ENCODE measurements at places on chromosomes 4 and X.
A peak's percentile ranks its signal among the peaks of the same experiment; 100 is the strongest.

DNA sequence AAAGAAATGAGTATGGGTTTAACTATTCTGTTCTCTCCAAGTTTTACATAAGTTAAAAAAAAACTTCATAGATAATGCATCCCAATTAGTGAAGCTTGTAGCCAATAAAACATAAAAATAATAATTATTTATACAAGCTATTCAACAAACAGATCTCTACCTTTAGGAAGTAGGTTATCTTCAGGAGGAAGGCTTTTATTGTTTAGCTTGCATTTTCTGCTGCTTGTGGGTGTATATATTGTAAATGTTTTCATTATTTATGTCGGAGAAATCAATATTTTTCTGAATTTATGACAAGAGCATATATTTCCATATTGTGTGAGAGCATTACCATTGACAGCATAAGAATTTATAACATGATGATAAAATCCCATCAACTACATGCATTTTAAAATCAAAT, 208.3 kb downstream of the TRAM1L1 start:
- DNase-seq = no peak

DNA sequence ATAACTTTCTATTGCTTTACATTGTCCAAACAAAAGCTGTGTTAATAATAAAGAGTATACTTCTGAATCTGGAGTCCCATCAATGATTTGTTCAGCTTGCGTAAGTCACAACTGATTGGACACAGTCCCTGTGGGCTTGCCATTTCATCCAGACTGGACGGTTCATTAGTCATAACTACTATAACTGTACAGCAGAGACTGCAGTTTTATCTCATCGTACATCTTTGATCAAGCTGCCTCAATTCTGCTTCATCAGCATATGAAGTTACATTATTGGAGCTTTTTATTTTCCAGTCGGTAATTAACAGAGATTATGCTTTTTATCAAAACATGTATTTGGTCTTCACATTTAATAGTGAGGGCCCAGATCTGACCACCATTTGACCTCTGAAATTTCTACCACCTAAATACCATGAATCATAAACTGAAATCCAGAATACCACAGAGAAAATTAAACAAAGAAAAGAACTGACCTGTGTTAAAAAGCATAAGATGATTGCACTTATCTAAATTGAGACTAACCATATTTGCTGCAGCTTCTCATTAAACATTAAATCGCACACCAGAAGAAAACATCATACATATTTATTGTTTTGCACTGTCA, 12.5 kb upstream of the MAB21L2 start:
- DNase-seq = no peak

GRCh38 chr4:76035799-76036380, at the start of gene CXCL11:
Gene CXCL11 (minus strand): TSS chr4:76036070. CDS start chr4:76035987, 83 bp downstream.
- DNase-seq = no peak

- no peak for DNase-seq
Observed at GRCh38 chr4:52846502-52846901, 15.6 kb upstream of the RASL11B start.

GRCh38 chrX:118212817-118213183, 96.2 kb upstream of the KLHL13 start:
- peak; percentile 77 for DNase-seq

DNA sequence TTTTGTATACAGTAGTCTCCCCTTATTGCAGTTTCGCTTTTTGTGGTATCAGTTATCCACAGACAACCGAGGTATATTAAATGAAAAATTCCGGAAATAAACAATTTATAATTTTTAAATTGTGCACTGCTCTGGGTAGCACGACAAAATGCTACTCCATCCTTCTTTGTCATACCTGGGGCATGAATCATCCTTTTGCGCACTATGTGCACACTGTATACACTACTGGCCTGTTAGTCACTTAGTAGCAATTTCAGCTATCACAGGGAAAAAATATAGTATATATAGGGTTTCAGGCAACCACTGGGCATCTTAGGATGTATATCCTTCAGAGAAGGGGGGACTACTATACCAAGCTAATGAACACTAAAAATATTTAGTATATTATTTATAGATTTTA, 198.8 kb upstream of the FAT4 start:
- DNase-seq = no peak

- DNase-seq = no peak
Observed at GRCh38 chr4:53994382-53995102, 69.9 kb downstream of the CHIC2 start.

- no peak for DNase-seq
Observed at GRCh38 chrX:10797466-10797865, 177.1 kb upstream of the MID1 start.

DNA sequence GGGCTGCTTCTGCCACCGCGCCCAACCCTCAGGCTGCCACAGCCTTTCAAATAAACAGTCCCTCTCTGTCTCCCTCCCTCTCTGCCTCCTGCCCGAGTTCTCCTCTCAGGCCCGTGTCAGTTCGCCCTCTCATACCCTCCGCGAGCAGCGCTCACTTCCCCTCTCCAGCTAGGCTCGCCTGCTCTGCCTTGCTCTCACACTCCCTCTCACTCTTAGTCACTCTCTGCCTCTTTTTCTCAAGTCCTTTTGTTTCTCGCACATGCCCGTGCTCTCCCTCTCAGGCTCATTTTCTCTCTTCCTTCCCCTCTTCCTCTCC, 3.2 kb downstream of the EFNB1 start:
- peak; percentile 64 for DNase-seq

- DNase-seq = no peak
Observed at GRCh38 chr4:35942092-35942491, 302.2 kb downstream of the ARAP2 start.

- no peak for DNase-seq
Observed at GRCh38 chr4:79869597-79870237, 203.3 kb downstream of the ANTXR2 start.

DNA sequence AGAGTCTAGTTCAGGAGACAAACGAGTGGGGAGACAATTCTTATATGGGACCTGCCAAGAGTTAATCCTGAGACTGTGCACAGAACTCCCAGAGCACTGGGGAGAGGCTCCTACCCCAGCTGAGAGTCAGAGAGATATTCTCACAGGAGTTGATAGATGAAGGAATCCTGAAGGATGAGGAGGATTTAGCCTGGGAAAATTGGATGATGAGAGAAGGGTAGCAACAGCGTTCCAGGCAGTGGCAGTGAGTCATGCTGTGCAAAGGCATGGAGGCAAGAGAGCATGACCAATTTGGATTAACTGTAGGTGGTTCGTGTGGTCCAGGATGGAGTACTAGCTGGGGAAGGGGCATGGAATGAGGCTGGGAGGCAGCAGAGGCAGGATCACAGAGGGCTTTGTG, 318.6 kb downstream of the LDB2 start:
- DNase-seq = no peak

DNA sequence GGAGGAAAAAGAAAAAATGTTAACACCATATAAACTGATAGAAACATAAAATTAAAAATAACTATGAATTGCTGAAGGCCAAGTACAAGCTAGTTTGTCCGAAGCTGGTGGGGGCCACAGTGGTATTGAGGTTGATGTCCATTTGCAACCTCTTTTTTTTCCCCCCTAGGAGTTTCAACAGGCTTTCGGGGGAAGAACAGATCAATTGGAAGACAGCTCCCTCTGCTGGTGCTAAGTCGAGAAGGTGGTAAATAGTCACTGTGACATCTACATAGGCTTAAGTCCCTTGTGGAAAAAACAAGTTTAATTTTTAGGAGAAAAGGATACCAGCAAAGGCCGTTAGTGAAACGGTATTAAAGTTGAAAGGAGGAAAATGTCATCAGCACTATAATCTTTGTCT, 115.7 kb upstream of the ZXDA start:
- DNase-seq = peak; percentile 29

DNA sequence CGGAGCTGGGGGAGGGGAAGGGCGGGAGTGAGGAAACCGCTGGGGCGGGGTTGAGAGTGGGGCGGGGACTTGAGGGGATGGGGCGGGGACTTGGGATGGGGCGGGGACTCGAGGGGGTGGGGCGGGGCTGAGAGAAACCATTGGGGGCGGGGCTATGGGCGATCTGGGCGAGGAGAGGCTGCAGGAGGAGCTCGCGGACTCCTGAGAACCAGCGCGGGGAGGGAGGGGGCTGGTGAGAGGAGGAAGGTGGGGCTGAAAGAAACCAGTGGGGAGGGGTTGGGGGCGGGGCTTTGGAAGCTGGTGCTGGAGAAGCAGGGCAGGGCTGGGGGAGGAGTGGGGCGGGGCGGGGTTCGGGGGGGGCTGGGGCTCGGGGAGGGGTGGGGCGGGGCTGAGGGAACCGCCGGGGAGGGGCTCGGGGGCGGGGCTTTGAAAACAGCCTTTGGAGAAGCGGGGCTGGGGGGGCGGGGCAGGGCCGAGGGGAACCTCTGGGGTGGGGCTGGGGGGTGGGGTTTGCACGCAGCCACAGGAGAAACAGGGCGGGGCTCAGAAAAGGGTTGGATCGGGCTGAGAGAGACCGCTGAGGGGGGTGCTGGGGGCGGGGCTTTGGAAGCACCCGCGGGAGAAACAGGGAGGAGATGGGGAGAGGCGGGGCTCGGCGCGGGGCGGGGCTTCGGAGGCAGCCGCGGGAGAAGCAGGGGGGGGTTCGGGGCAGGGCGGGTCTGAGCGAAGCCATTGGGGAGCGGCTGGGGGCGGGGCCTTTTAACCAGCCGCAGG, 777 bp upstream of the EOLA2 start:
- peak; percentile 94 for DNase-seq

- no peak for DNase-seq
Observed at GRCh38 chrX:134868771-134869495, 121.9 kb upstream of the SMIM10 start.

GRCh38 chr4:73729534-73730165, 10.7 kb upstream of the CXCL8 start:
- peak; percentile 54 for DNase-seq

GRCh38 chrX:133926809-133927208, 58.6 kb downstream of the GPC3 start:
- no peak for DNase-seq

Data from GM12865 (cell line).